ENCODE measurements at places on chromosomes 7 and 10. TPM values are rescaled to one million over a fixed set of nuclear protein-coding genes. Genes with fewer than 3 reads are reported as not detected.

The PRF1 gene
- not detected for total RNA-seq

GRCh38 chr7:50771120-50772002, 11.3 kb downstream of the GRB10 start:
- no peak for DNase-seq
- no peaks in the 10 kb centered on the region for H3K27me3 ChIP-seq
- H3K36me3 ChIP-seq, result no peaks in the 10 kb centered on the region
- no peak overlapping the region for H3K4me3 ChIP-seq
- peaks cover 18% of the 10 kb centered on the region for H3K4me1 ChIP-seq

DNA sequence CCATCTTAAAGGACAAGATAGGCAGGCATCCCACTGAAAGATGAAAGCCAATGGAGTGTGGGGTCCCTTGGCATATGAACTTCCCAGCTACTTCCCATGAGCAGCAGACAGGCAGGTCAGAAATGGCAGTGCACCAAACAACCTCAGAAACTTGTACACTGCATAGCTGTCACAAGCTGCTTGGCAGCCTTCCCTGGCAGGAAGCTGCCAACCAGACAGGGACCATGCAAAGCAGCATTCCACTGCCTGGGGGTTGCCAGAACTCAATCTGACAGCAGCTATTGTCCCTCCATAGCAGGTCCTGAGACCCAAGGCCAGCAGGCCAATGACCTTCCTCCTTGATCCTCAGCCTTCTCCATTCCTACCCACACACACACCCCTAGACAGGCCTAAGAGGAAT, 139.5 kb downstream of the PLCE1 start:
- H3K4me1 ChIP-seq, result no peaks in the 10 kb centered on the region
- no peak overlapping the region for H3K4me3 ChIP-seq
- H3K36me3 ChIP-seq, result no peaks in the 10 kb centered on the region
- H3K27ac ChIP-seq, result no peak overlapping the region
- H3K27me3 ChIP-seq, result no peaks in the 10 kb centered on the region

GRCh38 chr10:95513941-95514392, 47.2 kb downstream of the SORBS1 start:
- no peaks in the 10 kb centered on the region for H3K27me3 ChIP-seq
- DNase-seq, result no peak
- no peak overlapping the region for H3K27ac ChIP-seq

GRCh38 chr7:29375641-29376562, 181.3 kb downstream of the CHN2 start:
- H3K36me3 ChIP-seq, result no peaks in the 10 kb centered on the region
- H3K4me3 ChIP-seq, result no peak overlapping the region
- H3K27me3 ChIP-seq, result no peaks in the 10 kb centered on the region
- H3K4me1 ChIP-seq, result no peaks in the 10 kb centered on the region

GRCh38 chr10:76881477-76882220, 756.0 kb downstream of the KCNMA1 start:
- H3K36me3 ChIP-seq, result no peaks in the 10 kb centered on the region
- H3K27me3 ChIP-seq, result no peaks in the 10 kb centered on the region
- H3K4me3 ChIP-seq, result no peak overlapping the region
- H3K4me1 ChIP-seq, result peaks cover 31% of the 10 kb centered on the region
- peak overlapping the region; percentile 32 for H3K27ac ChIP-seq
- DNase-seq, result no peak

GRCh38 chr10:60823324-60823723, 45.0 kb downstream of the CDK1 start:
- H3K27ac ChIP-seq, result no peak overlapping the region
- no peaks in the 10 kb centered on the region for H3K36me3 ChIP-seq
- no peak for DNase-seq
- no peaks in the 10 kb centered on the region for H3K4me1 ChIP-seq
- no peak overlapping the region for H3K4me3 ChIP-seq
- no peaks in the 10 kb centered on the region for H3K27me3 ChIP-seq

Data from neural progenitor cell (in vitro differentiated cells).